ENCODE measurements at places on chromosomes 12 and 14.

- no peak for DNase-seq
These were observed 260.5 kb downstream of the NEDD1 start for GRCh38 chr12:97167598-97167997.

DNA sequence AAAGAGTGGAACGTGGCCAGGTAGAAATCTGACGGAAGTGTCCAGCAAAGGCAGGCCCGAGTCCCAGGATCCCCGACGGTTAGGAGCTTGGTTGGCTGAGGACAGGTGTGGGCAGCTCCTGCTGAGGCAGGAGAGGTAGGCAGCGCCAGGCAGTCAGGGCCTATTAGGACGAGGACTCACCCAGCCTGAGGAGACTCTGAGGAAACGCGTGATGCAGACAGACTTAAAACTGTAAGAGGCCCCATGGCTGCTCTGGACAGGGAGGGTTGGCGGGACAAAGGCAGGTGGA lies 255.7 kb upstream of the SFSWAP start:
- DNase-seq, result no peak

- no peak for DNase-seq
These were observed 3.9 kb upstream of the PPP1CC start for GRCh38 chr12:110746550-110746949.

DNA sequence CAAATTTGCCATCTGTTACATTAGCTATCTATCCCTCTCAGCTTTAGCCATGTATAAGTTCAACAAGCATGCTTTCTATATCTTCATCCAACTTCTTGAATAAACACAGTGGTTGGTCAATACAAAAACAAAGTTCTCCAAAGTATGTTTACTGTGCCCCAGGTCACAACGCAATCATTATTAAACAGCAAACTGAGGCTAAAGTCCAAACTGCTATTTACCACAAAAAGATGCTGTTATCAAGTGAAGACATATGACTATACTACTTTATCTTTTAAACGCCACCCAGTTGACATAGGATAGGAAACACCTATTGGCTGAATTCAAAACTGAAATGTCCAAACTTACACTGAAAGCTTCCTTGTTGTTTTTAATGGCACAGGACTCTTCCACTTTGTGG lies 11.7 kb downstream of the ZCCHC8 start:
- DNase-seq, result no peak

- DNase-seq, result no peak
These were observed 5.6 kb downstream of the OR10P1 start for GRCh38 chr12:55642267-55642666.

- DNase-seq, result no peak
These were observed 70.7 kb downstream of the PPHLN1 start for GRCh38 chr12:42396473-42397259.

DNA sequence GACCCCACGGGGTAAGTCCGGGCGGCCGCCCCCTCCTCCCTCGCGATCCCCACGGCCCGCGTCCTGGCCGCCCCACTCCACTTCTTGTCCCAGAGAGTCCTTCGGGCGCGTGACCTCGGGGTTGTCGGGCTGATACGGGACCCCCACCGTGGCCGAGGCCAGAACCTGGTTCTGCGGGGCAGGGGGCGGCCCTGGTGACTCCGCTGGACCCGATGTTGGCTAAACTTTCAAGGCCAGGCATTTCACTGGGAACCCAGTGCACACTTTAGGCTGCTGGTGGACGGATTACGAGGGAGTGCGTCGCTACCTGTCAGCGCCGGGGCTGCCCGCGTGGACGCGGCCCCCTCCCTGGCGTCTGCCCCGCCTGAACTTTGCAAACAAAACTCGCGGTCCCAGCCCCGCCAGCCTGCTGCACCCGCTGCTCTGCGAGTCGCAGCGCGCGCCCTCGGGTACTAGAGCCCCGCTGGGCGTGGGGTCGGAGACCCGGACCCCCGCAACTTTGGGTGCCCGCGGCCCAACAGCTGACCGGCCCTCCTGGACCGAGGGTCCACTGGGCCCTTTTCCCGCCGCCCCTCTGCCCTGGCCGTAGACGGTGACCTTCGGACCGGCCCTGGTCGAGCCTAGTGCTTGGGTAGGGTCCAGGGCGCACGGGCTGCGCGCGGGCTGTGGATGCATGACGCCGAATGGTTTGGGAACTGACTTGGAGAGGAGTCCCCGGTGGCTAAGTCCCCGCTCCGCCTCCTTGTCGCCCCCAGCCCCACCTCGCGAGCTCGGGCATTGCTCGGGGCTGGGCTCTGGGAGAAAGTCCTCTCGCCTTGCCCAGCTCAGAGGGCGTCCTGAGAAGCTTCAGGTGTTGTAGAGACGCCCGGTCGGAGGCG lies 624 bp downstream of the RIN3 start:
- no peak for DNase-seq

GRCh38 chr14:71212683-71213107 lies 305.4 kb downstream of the PCNX1 start:
- DNase-seq, result no peak

DNA sequence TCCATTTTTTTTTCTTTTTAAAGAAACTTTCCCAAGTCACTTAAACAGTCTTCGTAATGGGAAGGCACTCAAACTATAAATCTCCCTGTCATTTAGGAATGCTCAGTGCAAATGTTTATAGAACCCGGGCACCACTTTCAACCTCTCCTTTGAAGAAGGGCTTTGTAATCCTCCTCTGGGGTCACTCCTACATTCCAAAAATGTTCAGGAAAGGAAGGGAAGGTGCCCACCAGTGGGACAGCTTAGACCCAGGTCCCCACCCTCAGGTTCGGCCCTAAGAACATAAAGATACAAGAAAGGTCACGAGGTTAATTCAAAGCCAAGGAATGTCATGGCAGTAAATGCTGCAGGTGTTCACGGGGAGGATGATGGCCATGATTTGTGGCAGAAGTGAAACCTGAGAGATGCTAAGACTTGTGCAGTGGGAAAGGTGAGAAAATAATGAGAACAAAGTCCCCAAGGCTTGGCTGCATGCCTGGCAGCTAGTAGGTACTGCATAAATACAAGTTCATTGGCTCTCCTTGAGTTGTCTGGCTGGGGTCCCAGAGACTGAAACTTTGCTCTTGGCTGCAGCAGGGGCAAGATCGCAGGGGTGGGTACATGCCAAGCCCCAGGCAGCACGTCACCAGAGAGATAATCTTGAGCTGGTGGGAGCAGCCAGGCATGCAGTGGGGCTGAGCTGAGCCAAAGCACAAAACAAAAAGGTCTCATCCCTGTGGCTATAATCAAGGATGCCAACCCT lies 21.1 kb downstream of the KRT18 start:
- no peak for DNase-seq

DNA sequence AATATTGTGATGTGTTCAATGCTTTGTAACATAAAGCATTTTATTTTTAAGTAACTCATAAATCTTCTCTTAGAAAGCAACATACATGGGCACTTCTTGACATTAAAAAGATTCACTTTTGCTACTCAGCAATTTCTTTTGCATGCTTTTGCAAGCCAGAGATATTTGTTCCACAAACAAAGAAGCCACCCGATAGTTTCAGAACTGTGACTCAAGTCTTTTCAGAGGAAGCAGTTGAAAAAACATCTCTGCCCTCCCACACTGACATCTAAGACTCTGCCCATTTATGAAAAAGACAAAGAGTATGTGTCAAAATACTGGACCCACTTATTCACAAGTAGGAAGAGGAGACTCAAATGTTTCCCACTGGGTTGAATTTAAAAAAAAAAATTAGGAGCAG lies 7.5 kb downstream of the APPL2 start:
- no peak for DNase-seq

DNA sequence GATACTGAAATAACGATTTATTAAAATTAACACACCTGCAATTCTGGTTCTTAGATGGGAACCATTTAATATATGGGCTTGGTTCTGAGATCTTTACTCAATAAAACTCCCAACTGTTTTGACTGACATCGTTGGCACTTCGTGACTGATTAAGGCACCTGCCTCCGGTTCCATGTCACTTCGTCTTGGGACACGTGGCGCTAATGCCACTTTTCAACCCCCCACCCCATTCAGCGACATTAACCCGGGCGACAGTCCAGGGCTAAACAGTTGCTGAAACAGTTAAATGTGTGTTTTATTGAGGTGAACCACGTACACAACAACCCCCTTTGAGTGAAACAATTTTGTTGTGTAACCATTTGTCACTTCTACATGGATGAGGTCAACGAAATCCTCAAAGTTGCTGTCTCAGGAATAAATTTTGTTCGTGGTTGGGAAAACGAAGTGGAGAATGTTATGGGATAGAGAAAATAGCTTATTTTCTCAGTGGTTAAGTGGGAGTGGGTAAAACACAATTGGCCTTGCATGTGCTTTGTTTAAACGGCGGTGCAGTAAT lies 9.9 kb upstream of the SLC38A2 start:
- no peak for DNase-seq

DNA sequence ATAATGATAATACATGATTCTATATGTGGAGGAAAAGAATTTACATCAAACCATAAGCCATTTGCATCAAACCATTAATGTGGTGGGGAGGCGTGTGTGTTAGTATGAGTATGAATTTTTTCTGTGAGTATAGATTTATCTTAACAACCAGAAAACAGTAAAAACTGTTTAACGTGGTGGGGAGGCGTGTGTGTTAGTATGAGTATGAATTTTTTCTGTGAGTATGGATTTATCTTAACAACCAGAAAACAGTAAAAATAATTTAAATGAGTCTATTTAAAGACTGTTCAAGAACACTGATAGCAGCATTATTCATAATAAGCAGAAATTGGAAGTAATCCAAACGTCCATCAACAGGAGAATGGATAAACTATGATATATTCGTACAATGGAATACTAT lies 9.1 kb upstream of the MSI1 start:
- DNase-seq, result no peak

DNA sequence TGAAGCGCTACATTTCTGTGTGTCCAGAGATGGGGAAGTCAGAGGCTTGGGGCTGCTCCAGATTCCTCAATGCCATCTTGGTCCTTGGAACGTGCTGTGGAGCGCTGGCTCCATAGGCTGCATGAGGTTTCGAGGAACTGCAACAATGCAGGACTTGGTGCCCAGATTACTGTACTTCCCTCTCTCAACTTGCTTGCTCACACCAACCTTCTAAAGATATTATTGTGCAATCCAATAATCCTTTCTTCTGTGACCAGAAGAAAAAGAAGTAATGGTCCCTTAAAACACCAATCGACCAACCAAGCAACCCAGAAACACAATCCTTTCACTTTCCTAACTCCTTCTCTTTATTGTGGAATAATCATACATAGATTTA lies 3.7 kb downstream of the PRICKLE1 start:
- no peak for DNase-seq

DNA sequence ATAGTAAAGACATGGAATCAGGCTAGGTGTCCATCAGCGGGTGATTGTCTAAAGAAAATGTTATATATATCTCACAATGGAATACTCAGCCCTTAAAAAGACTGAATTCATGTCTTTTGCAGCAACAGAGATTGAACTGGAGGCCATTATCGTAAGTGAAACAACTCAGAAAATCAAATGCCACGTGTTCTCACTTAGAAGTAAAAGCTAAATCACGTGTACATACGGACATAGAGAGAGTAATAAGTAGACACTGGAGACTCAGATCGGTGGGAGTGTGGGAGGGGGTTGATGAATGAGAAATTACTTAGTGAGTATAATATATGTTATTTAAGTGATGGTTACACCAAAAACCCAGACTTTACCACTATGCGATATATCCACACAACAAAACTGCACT lies 266.3 kb upstream of the PPFIA2 start:
- DNase-seq, result no peak

GRCh38 chr12:70560671-70561070 lies 76.6 kb downstream of the PTPRB start:
- no peak for DNase-seq

DNA sequence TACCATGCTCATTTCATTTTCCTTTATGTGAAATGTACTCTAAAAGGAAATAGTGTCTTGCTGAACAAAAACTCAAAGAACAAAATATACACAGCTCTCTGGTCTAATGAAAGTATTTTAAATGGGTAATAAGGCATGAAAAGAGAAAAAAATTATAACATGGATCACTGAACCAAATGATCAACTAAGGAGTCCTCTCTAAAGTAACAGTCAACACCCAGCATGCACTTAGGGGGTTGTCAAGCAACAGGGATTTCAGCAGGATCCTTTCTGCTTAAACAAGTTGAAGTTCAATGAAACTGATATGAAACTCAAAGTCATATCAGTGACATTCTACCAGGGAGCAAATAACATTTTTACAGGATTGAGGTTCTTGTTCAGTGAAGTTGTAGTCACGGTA lies 398.8 kb downstream of the SEC23A start:
- no peak for DNase-seq
